ENCODE measurements at places on chromosomes 6 and 20.
A peak's percentile ranks its signal among the peaks of the same experiment; 100 is the strongest.

GRCh38 chr20:59398537-59399205 is 98.3 kb downstream of the EDN3 start:
- peaks cover 19% of the 10 kb centered on the region for H3K27me3 ChIP-seq
- no peaks in the 10 kb centered on the region for H3K4me1 ChIP-seq
- H3K27ac ChIP-seq = no peak overlapping the region
- no peaks in the 10 kb centered on the region for H3K36me3 ChIP-seq

GRCh38 chr20:59157961-59158541 is 5.6 kb upstream of the ZNF831 start:
- H3K4me1 ChIP-seq = no peaks in the 10 kb centered on the region
- no peaks in the 10 kb centered on the region for H3K36me3 ChIP-seq
- no peak for DNase-seq
- no peaks in the 10 kb centered on the region for H3K27me3 ChIP-seq
- no peak overlapping the region for H3K27ac ChIP-seq
- H3K4me3 ChIP-seq = no peak overlapping the region

- H3K4me3 ChIP-seq = no peak overlapping the region
- H3K4me1 ChIP-seq = peaks cover 40% of the 10 kb centered on the region
- no peak for DNase-seq
- no peak overlapping the region for H3K27ac ChIP-seq
Observed at GRCh38 chr6:116408491-116408890, 37.7 kb downstream of the DSE start.

DNA sequence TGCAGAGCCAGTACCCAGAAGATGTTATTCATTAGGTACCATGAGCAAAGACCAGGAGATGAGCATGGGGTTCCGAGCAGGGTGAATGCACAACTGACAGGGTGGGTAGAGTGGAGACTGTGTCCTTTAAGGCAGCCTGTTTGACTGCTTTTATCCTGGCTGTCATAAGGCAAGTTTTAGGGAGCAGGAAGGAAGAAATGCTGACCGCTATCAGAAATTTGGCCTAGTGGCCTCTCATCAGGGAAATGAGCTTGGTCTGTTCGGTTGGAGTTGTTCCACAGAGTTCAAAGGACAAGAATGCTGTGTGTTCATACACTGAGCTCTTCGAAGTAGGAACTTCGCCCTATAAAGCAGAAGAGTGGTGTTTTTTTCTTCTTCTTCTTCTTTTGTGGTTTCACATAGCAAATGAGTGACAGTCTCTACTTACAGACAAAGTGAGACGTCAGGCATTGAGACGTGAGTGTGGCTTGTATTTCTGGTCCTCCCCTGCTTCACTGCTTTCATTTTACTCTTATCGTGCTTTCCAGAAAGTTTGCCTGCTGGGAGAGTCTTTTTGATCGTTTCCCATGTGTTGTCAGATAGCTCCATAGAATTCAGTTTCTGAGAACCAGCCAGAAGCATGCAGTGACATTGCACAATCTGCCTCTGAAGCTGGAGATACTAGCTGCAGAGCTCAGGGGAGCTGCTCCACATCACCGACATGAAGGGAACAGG is at the start of gene CASS4:
TSS of gene CASS4 (plus strand) at position 502 of the 714 bp plus-strand sequence. CDS start at position 701, 199 bp downstream.
- peaks cover 10% of the 10 kb centered on the region for H3K36me3 ChIP-seq
- peak within 1 kb of the TSS; percentile 79 for H3K27ac ChIP-seq
- H3K4me3 ChIP-seq = peak within 1 kb of the TSS; percentile 48
- H3K27me3 ChIP-seq = no peaks in the 10 kb centered on the region

DNA sequence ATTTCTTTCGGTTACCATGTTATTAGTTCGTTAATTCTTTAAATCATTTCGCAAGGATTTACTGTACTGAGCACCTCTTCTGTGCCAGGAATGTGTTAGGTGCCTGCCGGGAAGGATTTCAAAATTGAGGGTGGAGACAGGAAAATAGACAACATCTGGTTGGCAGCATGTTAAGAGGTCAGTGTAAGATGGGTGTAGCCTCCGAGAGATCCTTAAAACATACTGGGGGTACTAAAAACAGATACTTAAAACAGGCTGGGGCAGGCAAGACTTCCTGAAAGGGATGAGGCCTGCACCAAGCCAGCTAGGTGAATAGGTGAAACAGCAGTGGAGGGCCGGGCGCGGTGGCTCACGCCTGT is 178.0 kb upstream of the SGK1 start:
- no peak for DNase-seq
- no peaks in the 10 kb centered on the region for H3K27me3 ChIP-seq
- no peaks in the 10 kb centered on the region for H3K4me1 ChIP-seq
- H3K27ac ChIP-seq = no peak overlapping the region
- H3K36me3 ChIP-seq = no peaks in the 10 kb centered on the region

DNA sequence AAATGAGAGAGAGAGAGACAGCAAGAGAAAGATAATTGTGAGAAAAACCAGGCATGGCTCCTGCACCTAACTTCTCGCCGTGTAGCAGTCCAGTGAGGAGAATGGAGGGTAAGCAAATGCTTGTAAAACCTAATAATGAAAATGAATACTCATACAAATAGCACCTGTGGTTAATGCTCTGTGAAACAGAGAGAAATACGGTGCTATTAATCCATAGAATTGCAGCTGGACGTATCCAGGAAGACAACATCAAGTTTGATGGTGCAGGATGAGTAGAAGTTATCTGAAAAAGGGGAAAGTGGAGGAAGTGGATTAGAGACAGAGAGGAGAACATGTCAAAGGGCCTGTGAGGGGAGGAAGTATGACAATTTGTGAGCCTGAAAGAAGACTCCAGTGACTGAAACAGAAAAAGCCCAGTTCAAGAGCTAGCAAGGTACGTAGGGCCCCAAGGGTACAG is 89.4 kb upstream of the PAK5 start:
- peaks cover 2% of the 10 kb centered on the region for H3K27me3 ChIP-seq
- DNase-seq = no peak
- no peaks in the 10 kb centered on the region for H3K36me3 ChIP-seq
- no peak overlapping the region for H3K4me3 ChIP-seq
- H3K4me1 ChIP-seq = no peaks in the 10 kb centered on the region

DNA sequence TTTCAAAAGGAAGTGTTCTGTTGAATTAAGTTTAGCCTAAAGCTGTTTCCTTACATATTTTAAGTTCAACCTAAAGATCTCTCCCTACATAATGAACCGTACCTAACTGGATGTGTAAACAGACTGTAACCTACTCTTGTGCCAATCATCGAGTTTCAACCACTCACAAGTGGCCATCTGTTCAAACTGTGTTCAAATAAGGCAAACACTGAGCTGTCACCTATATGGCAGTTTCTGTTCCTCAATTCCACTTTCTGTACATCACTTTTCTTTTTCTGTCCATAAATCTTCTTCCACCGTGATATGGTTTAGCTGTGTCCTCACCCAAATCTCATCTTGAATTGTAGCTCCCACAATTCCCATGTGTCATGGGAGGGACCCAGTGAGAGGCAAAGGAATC is 428.6 kb downstream of the HACE1 start:
- H3K4me1 ChIP-seq = no peaks in the 10 kb centered on the region
- H3K27me3 ChIP-seq = no peaks in the 10 kb centered on the region
- no peak overlapping the region for H3K4me3 ChIP-seq
- no peak overlapping the region for H3K27ac ChIP-seq

- H3K27me3 ChIP-seq = no peaks in the 10 kb centered on the region
- H3K27ac ChIP-seq = no peak overlapping the region
- no peaks in the 10 kb centered on the region for H3K36me3 ChIP-seq
- no peak overlapping the region for H3K4me3 ChIP-seq
- DNase-seq = peak; percentile 3
- peaks cover 8% of the 10 kb centered on the region for H3K4me1 ChIP-seq
Observed at GRCh38 chr6:33740204-33740608, 6.5 kb downstream of the IP6K3 start.

- H3K36me3 ChIP-seq = no peaks in the 10 kb centered on the region
- no peak overlapping the region for H3K4me3 ChIP-seq
- no peaks in the 10 kb centered on the region for H3K27me3 ChIP-seq
- no peak for DNase-seq
Observed at GRCh38 chr6:17470938-17471327, 77.5 kb downstream of the CAP2 start.
